Right ventricle myocardium inferior (tissue), 1 donor: ENCODE measurements at places on chromosomes 2 and 18. TPM values are rescaled to one million over a fixed set of nuclear protein-coding genes. Genes with fewer than 3 reads are reported as not detected.

The IL36G gene
- total RNA-seq = not detected

The ANKRD30BL gene
- total RNA-seq = not detected

The LYPD1 gene
- not detected for total RNA-seq

The ASB18 gene
- total RNA-seq = 4.6 TPM

The FOXI3 gene
- total RNA-seq = not detected

The CSRNP3 gene
- total RNA-seq = 5.1 TPM
